ENCODE measurements at places on chromosomes 4 and X. TPM values are rescaled to one million over a fixed set of nuclear protein-coding genes. Genes with fewer than 3 reads are reported as not detected.

- no peak for DNase-seq
- no peaks in the 10 kb centered on the region for H3K27me3 ChIP-seq
- peaks cover 78% of the 10 kb centered on the region for H3K4me1 ChIP-seq
- H3K36me3 ChIP-seq: peaks cover 7% of the 10 kb centered on the region
Observed at GRCh38 chrX:130083107-130083490, 27.2 kb downstream of the ELF4 start.

GRCh38 chrX:149074398-149074797, 430.7 kb downstream of the IDS start:
- H3K4me3 ChIP-seq: no peak overlapping the region
- no peak for DNase-seq
- H3K27me3 ChIP-seq: no peaks in the 10 kb centered on the region
- H3K4me1 ChIP-seq: no peaks in the 10 kb centered on the region

DNA sequence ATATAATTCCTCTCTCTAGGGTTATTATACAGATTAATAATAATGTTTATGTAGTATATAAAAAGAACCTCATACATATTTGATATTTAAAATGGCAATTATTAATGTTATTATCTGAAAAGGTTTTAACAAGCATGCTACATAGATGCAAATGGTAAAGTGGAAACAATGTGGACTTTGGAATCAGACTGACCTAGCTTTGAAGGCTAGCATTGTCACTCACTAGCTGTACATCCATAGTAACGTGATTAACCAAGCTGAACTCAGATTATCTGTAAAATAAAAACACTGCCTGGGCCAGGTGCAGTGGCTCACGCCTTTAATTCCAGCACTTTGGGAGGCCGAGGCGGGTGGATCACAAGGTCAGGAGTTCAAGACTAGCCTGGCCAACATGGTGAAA, 233.7 kb upstream of the SPRY1 start:
- H3K27ac ChIP-seq: no peak overlapping the region
- no peaks in the 10 kb centered on the region for H3K4me1 ChIP-seq
- DNase-seq: no peak
- H3K4me3 ChIP-seq: no peak overlapping the region
- no peaks in the 10 kb centered on the region for H3K27me3 ChIP-seq
- H3K36me3 ChIP-seq: no peaks in the 10 kb centered on the region

The RHOXF2B gene
- not detected for polyA plus RNA-seq

DNA sequence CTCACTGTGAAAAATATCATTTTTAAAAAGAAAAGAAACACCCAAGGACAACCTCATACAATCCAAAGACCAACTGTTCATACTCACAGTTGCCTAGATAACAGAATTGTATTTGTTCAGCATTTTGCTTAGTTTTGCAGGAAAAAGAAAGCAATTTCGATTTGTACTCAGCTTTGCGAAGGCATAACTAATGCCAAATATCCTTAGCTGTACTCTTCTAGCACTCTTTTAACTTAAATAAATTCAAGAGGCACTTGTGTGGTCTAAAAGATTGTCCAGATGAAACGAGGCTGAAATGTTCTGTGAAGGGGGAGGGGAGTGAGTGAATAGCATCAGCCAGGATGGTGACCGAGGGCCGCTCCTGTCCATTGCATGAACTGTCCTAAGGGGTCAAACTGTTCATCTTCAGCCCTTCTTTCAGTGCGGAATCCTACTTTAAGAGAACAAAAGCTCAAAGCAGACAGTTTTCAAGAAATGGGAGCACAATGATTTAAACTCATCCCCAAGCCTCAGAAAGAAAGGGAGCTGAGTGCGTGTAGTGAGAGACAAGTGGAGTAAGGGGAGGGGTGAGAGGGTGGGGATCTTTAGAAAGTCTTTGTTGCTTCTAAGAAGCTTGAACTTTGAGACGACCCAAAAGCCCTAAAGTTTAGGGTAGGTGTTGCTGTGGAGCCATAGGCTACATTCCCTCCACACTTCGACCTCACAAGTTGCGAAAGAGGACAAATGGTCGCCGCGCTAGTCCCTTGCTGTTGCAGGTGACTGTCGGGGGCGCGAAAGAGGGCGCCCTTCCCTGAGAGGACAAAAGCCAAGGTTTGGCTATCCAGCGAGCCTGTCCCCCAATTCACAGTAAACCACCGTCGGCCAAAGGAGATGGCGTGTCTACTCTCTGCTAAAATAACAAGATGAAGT, 4.0 kb upstream of the NEUROG2 start:
- no peak for DNase-seq
- peaks cover 67% of the 10 kb centered on the region for H3K27me3 ChIP-seq
- no peak overlapping the region for H3K4me3 ChIP-seq

- H3K4me1 ChIP-seq: no peaks in the 10 kb centered on the region
- DNase-seq: no peak
- no peaks in the 10 kb centered on the region for H3K27me3 ChIP-seq
- no peaks in the 10 kb centered on the region for H3K36me3 ChIP-seq
- H3K27ac ChIP-seq: no peak overlapping the region
- no peak overlapping the region for H3K4me3 ChIP-seq
Observed at GRCh38 chrX:29728639-29729038, 486.7 kb upstream of the MAGEB2 start.

The TMEM31 gene
- 0.39 TPM for polyA plus RNA-seq

DNA sequence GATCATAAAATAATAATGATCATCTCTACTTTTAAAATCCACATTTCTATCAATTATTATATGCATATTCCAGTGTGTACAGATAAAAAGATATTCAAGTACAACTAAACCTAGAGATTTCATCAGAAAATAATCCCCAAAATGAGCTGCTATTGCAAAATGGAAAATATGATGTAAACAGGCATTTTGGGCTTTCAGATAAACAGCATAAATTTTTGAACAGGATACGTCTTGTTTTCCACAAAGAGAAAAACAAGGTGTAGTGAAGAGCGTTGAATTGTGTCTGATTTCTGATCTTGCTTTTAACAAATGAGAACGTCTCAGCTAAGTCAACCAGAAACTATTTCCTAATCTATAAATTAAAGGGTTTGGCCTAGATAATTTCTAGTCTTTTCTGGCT, 349.6 kb upstream of the FTHL17 start:
- H3K27ac ChIP-seq: no peak overlapping the region
- DNase-seq: no peak
- H3K27me3 ChIP-seq: no peaks in the 10 kb centered on the region
- H3K4me1 ChIP-seq: no peaks in the 10 kb centered on the region
- no peaks in the 10 kb centered on the region for H3K36me3 ChIP-seq

DNA sequence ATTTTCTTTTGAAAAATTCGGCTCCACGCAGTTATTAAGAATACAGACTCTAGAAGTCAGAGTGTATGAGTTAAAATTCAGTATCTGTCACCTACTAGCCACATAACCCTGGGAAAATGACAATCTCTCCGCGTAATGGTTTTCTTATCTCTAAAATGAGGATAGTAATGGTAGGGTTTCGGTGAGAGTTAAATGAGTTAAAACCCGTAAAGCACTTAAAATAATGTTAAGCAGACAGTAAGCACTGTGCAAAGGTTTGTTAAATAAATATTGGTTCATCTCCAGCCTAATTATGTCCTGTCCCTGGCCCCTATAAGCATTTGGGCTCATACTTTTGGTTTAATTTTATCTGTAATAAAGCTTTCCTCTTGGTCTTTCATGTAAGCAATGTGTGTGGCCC, 350.8 kb upstream of the GRIA3 start:
- H3K27ac ChIP-seq: no peak overlapping the region
- no peaks in the 10 kb centered on the region for H3K4me1 ChIP-seq
- no peaks in the 10 kb centered on the region for H3K27me3 ChIP-seq
- no peak for DNase-seq

DNA sequence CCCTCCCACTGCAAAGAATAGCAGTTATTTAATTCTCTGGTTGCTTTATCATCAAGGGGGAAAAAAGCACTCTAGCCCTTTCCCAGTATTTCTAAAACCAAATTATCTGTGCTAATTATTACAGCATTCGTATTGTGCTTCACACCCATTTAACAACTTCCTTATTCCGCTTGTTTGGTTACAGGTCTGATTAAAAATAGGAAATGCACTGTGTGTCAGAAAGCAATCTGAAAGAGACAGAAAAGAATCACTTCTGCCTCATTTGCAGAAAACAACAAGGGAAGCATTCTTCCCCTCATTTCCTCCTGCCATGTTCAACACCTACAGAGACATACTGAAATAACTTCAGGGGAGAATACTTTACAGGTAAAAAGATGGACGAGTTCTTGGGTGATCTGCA, 114.9 kb upstream of the MAP3K15 start:
- no peak for DNase-seq
- no peaks in the 10 kb centered on the region for H3K27me3 ChIP-seq
- no peak overlapping the region for H3K4me3 ChIP-seq
- H3K36me3 ChIP-seq: no peaks in the 10 kb centered on the region

- H3K27ac ChIP-seq: no peak overlapping the region
- H3K36me3 ChIP-seq: no peaks in the 10 kb centered on the region
- DNase-seq: no peak
- no peak overlapping the region for H3K4me3 ChIP-seq
- H3K4me1 ChIP-seq: no peaks in the 10 kb centered on the region
Observed at GRCh38 chrX:38192007-38192810, 28.5 kb downstream of the SRPX start.

DNA sequence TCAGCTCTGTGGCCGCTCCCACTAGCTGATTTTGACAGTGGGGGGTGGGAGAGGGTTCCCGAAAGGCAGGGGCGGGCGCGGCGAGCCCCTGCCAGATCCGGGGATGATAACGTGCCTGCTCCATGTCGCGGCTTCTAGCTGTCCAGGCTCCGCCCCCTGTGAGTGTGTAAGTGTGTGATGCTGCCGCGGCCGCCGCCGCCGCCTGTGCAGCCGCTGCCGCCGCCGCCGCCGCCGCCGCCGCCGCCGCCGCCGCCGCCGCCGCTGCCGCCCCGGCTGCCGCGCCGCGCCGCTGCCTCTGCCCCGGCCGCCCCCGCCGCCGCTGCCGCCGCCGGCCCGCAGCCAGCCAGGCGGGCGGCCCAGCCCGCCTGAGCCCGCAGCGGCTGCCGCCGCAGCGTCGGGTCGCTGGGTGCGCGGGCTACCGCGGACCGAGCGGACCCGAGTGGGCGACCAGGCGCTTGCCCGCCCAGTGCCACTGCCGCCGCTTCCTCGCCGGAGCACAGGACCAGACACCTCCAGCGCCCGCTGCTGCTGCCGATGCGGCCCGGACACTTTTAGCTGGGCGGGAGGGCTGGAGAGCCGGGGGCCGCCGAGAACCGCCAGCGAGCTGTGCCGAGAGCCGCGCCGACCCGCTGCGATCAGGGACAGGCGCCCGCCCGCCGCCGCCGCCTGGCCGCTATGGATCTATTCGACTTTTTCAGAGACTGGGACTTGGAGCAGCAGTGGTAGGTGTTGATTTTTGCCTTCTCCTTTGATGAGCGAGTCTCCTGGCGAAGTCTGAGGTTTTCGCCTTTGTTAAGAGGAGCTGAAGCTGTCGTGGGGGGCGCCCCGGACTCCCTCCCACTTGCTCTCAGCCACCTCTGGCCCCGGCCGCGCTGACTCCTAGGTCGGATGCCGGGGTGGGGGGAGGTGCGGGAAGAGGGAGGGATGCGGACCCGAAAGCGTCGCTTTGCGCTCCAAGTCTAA, at the start of gene AFF2:
Gene AFF2 (plus strand): TSS at position 195 of the 963 bp plus-strand sequence. CDS start 481 bp downstream, at position 676.
- no peaks in the 10 kb centered on the region for H3K27me3 ChIP-seq
- H3K4me1 ChIP-seq: peaks cover 5% of the 10 kb centered on the region
- peak within 1 kb of the TSS; percentile 43 for H3K4me3 ChIP-seq
- no peaks in the 10 kb centered on the region for H3K36me3 ChIP-seq

The HTN3 gene
- polyA plus RNA-seq: not detected

DNA sequence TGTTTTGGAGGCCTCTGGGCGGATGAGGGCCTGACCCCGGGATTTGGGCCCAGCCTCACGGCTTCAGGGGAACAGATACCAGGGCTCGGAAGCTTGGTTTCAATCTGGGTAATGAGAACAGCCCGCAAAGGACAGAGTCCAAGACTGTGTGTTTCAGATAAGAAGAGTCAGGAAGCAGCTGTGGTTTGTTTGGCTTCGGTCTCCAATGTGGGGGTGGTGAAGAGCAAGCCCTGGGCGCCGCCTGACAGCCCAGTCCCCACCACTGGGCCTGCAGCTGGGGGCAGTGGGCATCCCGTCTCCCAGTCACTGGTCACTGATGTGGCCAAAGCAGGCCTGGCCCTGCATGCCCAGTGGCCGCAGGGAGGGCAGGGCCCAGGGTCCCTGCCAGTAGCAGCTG, 9.1 kb downstream of the WFS1 start:
- H3K4me1 ChIP-seq: peaks cover 14% of the 10 kb centered on the region
- no peaks in the 10 kb centered on the region for H3K36me3 ChIP-seq
- no peaks in the 10 kb centered on the region for H3K27me3 ChIP-seq

The RAPGEF2 gene
- 0.69 TPM for polyA plus RNA-seq

GRCh38 chr4:2489841-2490552, 21.1 kb downstream of the RNF4 start:
- H3K27ac ChIP-seq: no peak overlapping the region
- H3K36me3 ChIP-seq: peaks cover 47% of the 10 kb centered on the region
- H3K4me3 ChIP-seq: no peak overlapping the region
- H3K4me1 ChIP-seq: peaks cover 33% of the 10 kb centered on the region
- H3K27me3 ChIP-seq: no peaks in the 10 kb centered on the region
- no peak for DNase-seq

DNA sequence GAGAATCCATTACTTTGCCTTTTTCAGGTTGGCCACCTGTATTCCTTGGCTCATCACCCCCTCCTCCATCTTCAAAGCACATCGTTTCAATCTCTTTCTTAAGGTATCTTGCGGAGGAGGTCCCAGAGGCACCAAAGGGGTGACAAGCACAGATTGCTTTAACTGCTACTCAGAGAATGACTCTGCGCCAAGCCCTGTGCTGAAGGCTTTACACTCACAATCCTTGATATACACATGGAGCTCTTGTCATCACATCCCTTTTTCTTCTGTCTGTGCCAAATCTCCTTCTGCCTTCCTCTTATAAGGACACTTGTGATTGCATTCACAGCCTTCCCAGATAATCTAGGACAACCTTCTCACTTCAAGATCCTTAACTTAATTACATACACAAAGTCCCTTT, 134.7 kb upstream of the MAMLD1 start:
- H3K4me1 ChIP-seq: no peaks in the 10 kb centered on the region
- no peak overlapping the region for H3K27ac ChIP-seq
- H3K36me3 ChIP-seq: no peaks in the 10 kb centered on the region
- no peak overlapping the region for H3K4me3 ChIP-seq
- DNase-seq: no peak

GRCh38 chr4:149403081-149403480, 412.6 kb downstream of the IQCM start:
- H3K4me1 ChIP-seq: no peaks in the 10 kb centered on the region
- DNase-seq: no peak

The SPATA18 gene
- not detected for polyA plus RNA-seq

- H3K27me3 ChIP-seq: no peaks in the 10 kb centered on the region
- H3K27ac ChIP-seq: no peak overlapping the region
- no peaks in the 10 kb centered on the region for H3K36me3 ChIP-seq
- no peak for DNase-seq
- no peak overlapping the region for H3K4me3 ChIP-seq
Observed at GRCh38 chrX:66071126-66071525, 31.2 kb upstream of the VSIG4 start.

The GBA3 gene
- polyA plus RNA-seq: not detected

DNA sequence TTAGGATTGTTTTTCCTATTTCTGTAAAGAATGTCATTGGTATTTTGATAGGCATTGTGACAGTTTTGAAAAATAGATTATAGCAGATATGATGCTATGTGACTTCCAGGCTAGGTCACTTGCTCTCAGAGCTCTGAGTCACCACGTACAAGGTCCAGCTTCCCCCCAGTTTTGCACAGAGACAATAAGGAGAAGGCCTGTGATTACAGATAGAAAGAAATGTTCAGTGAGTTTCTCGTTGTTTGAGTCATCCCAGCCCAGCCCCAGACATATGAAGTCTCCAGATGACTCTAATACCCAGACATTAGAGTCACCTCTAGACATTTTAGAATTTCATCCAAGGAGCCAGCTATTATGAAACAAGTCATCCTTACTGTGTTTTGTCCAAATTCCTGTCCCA, 57.2 kb downstream of the MFAP3L start:
- H3K4me3 ChIP-seq: no peak overlapping the region
- no peaks in the 10 kb centered on the region for H3K4me1 ChIP-seq
- DNase-seq: no peak
